ENCODE measurements at places on chromosomes 2 and 18.

DNA sequence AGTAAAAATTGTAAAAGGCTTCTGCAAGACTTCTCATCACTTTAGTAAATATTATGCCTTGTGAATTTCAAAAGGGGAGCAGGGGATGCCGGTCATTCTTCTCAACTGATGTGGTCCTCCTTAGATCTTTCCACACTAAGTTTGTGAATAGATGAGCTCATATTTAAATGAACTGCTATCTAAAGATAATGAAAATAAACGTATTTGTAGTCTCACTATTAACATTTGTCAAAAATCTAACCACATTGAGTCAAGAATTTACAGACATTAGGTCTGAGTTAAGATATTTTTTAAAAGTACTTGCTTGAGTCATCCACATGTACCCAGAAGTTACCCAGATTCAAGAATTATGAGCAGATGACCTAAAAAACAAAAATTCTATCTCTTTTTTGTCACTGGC, 6.5 kb downstream of the PRPF40A start:
- DNase-seq, result no peak

DNA sequence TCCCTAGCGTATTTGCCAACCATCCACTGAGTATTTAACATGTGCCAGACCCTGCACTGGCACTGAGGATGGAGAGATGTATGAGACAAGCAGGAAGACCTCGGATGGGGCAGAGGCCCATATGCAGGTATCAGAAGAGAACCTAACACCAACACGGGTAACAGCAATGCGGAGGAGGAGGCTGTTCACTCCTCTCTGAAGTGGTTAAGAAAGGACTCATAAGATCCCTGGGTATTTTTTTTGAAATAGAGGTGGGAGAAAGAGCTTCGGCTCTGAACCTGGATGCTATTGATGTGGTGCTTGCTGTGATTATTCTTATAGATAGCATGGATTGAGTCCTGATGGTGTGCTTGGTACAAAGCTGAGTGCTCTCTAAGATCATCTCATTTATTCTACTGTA, 418.3 kb downstream of the LPIN1 start:
- no peak for DNase-seq

GRCh38 chr2:158689391-158689790, 105.7 kb upstream of the DAPL1 start:
- no peak for DNase-seq

DNA sequence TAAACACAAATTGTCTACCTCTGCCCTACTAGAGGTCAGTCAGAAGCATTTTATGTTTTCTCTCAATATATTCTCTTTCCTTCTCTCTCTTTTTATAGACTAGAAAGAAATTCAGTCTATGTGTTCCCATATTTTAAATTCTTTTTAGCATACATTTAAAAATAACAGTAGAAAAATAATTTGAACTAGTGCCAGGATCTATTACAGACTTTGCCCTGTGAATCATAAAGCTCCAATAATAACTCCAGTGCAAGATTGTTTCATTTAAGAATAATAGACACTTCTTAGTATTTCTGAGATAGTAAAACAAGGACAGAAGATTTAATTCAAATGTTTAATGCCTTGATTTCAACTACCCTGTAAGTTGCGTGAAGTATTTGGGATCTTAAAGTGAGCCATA, 60.1 kb downstream of the ITGB6 start:
- no peak for DNase-seq

GRCh38 chr2:69604026-69604678, 39.4 kb downstream of the AAK1 start:
- no peak for DNase-seq

- DNase-seq, result no peak
Observed at GRCh38 chr2:72003124-72003523, 144.5 kb downstream of the CYP26B1 start.

GRCh38 chr18:23363865-23364570, 89.1 kb upstream of the RIOK3 start:
- DNase-seq, result no peak

DNA sequence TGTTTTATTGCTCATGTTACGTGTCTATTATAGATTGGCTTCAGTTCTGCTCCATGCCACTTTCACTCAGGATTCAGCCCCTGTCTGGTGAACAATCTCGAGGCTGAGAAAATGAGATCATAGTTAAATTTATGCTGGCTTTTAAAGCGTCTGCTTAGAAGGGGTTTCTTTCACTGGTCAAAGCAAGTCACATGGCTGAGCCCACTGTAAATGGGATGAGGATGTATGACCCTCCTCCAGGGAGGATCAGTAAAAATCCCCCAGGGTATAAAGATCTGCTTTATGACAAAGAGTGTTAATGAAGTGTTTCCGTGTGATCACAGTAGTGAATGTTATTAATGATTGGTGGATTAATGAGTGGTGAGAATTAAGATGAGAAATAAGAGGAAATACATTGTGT, 6.2 kb upstream of the PLCL1 start:
- no peak for DNase-seq

- no peak for DNase-seq
Observed at GRCh38 chr2:62321380-62322289, 125.7 kb downstream of the B3GNT2 start.

DNA sequence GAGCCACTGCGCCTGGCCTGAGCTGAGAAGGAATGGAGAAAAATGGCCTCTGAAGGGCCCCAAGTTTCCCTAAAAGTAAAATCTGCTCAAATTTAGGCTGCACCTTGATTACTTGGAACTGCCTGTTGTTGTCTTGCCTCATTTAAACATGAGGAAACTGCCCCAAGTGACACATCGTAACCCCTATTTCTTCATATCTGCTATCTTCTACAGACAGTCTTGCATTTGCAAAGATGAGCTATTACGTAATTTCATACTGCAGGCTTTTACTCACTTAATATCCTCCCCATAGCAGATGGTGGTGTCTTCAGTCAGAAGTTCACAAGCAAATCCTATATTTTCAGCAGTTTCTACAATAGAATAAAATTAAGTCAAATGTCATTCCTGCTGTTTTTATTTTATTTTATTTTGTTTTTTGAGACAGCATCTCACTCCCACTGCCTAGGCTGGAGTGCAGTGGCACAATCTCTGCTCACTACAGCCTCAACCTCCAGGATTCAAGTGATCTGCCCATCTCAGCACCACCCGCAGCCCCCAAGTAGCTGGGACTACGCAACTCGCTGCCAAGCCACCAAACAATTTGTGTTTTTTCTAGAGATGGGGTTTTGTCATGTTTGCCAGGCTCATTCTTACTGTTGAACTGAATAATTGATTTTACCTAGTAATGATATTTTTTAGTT, 45.3 kb upstream of the NARS1 start:
- no peak for DNase-seq

DNA sequence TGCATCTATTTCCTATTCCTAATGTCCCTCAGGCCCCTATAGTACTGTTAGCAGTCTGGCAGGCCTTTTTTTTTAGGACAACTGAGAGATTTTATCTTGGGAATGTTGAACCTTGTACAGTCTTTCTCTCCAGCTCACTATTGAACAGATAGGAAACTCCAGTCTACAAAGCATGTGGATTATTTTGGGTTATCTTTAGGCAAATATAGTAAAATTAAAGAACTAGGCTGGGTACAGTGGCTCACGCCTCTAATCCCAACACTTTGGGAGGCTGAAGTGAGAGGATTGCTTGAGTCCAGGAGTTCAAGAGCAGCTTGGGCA, 102.7 kb downstream of the OSBPL6 start:
- no peak for DNase-seq

- no peak for DNase-seq
Observed at GRCh38 chr2:217851191-217852020, 151.4 kb downstream of the TNS1 start.

DNA sequence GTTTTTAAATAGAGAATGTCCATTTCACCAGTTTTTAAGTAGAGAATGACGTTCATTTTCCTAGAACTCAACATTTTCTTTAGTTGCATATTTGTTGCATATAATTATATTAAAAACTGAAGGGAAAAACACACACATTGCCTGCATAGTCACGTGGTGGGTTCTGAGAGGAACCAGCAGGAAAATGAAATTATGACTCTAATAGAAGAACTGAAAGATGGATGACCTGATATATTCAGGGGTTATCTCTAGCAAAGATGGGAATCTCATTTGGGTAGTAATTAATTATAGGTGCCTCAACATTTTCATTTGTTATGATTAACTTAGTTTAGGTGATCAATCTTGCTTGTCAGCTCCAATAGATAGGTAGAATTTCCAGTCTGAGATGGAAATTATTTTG, 288.3 kb downstream of the TRIB2 start:
- DNase-seq, result no peak

GRCh38 chr18:48575658-48576456, 37.0 kb downstream of the CTIF start:
- DNase-seq, result no peak

GRCh38 chr18:58195278-58195765, 151.3 kb downstream of the NEDD4L start:
- DNase-seq, result peak; percentile 30
